Mesothelial cell of epicardium (in vitro differentiated cells): ENCODE measurements at places on chromosomes 7 and 10.

DNA sequence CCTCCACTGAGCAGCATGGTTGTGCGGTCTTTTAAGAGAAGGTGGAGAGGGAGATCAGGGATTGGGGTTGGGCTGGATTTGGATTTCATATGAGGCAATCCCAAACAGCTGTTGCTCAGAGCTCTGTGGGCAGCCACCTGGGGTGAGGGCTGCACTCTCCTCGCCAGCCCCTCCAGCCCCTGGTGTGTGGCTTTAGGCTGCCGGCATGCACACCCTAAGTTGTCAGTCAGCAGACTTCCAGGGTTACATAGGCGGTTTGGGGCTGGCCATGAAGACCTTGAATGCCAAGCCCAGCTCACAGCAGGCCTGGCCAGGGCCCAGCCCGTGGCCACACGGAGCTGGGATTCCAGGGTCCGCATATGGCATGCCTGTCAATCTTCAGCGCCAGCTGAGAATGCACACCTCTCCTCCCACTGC is 54.8 kb downstream of the ZMIZ1 start:
- no peak for DNase-seq

GRCh38 chr10:22620140-22620857 is 94.1 kb downstream of the PIP4K2A start:
- DNase-seq, result no peak

- DNase-seq, result peak; percentile 94
Measured at GRCh38 chr10:11874568-11875493, 51.7 kb downstream of the PROSER2 start.

DNA sequence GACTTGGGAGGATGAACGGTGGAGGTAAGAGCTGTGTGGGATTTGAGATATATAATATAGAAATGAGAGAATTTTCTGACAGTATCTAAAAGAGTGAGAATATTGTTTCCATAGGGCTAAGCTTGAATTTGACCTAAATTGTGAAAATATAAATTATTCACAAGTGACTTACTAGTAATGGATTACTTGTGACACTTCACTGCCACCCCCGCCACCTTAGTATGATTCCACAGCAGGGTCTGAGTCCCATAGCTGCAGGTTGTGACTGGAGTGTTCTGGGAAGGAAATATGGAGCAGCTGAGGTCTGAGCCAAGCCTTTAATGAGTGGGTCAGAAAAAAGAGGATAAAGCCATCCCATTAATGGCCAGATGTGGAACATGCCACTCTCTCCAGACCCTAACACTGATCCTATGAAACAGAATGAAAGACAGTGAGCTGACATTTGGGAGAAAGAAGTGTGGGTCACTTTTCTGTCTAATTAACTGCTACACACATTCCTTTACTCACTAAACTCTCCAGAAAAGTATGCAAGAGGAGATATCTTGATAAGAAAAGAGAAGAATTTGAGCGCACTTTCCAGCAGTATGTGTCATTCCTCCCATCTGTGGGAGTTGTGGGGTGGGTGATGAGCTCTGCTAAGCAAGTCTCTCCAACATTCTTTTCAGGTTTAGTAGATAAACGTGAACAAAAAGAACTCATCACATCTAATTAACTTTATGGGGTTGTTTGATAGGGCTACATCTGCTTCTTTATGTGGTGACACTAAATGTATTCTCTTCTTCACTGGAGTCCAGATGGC is 1193.4 kb downstream of the SORCS3 start:
- no peak for DNase-seq

GRCh38 chr7:29146057-29146706 is at the start of gene CPVL:
Gene CPVL (minus strand): TSS chr7:29146537. CDS start chr7:29121061, 25,476 bp downstream.
- no peak for DNase-seq

DNA sequence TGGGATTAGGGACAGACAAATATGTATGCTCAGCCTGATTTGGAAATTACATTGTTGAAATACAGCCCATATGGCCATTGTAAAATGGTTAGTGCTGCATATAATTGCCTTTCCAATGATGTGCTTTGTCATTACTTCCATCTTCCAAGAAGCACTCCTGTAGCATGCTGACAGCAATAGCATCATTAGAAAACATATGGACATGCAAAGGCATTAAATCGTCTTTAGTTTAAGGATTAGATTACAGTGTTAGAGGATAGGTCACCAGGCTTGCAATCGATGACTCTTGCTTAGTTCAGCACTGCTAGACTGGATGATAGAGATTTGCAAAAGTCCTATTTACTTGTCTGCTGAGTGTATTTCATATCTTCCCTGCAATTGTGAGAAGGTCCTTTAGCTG is 17.4 kb downstream of the AUTS2 start:
- DNase-seq, result no peak

DNA sequence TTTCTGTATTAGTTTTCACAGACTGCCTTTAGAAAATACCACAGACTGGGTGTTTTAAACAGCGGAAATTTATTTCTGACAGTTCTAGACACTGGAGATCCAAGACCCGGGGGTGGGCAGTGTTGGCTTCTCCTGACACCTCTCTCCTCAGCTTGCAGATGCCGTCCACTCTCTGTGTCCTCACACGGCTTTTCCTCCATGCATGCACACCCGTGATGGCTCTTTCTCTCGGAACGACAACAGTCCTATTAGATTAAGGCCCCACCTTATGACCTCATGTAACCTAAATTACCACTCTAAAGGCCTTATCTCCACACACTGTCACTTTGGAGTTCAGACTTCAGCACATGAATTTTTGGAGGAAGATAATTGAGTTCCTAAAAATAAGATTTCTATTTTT is 142.9 kb upstream of the VWC2 start:
- no peak for DNase-seq

- DNase-seq, result no peak
Measured at GRCh38 chr7:7783001-7783400, 64.6 kb upstream of the RPA3 start.

DNA sequence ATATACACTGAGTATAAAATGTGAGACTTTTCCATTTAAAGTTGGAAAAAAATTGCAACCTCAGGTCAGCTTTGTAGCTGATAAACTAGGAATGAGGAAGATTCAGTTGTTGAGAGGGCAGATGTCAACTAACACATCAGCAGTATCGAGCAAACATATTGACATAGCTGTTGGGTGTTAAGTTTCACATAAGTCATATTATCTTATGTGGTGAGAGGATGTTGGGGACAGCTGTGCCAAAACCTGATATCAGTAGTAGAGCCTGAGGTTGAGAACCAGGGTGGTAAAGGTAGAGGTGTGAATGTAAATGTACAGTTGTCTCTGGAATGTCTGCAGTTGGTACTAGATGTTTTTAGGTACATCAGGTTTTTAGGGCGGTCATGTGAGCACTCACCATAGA is 5.0 kb downstream of the ZRANB1 start:
- no peak for DNase-seq

GRCh38 chr10:8636371-8636770 is 581.9 kb downstream of the GATA3 start:
- no peak for DNase-seq

- no peak for DNase-seq
Measured at GRCh38 chr7:112067632-112068540, 138.3 kb downstream of the DOCK4 start.

DNA sequence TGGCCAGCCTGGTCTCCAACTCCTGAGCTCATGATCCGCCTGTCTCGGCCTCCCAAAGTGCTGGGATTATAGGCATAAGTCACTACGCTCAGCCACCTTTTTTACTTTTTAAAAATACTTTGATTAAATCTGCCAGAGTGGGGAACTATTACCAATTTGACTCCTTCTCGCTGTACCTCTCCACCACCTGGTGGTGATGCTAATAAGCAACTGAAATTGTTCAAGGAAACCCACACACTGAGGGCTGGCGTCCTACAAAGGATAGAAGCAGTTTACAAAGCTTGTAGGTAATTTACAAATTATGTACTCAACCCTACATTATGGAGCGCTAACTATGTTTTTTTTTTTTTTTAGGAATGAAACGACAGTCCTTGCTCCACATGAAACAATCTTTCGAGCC is 111.1 kb downstream of the CPED1 start:
- no peak for DNase-seq

- DNase-seq, result no peak
Measured at GRCh38 chr7:120780938-120781337, 77.0 kb downstream of the TSPAN12 start.
